ENCODE measurements at places on chromosomes 7 and 10.

DNA sequence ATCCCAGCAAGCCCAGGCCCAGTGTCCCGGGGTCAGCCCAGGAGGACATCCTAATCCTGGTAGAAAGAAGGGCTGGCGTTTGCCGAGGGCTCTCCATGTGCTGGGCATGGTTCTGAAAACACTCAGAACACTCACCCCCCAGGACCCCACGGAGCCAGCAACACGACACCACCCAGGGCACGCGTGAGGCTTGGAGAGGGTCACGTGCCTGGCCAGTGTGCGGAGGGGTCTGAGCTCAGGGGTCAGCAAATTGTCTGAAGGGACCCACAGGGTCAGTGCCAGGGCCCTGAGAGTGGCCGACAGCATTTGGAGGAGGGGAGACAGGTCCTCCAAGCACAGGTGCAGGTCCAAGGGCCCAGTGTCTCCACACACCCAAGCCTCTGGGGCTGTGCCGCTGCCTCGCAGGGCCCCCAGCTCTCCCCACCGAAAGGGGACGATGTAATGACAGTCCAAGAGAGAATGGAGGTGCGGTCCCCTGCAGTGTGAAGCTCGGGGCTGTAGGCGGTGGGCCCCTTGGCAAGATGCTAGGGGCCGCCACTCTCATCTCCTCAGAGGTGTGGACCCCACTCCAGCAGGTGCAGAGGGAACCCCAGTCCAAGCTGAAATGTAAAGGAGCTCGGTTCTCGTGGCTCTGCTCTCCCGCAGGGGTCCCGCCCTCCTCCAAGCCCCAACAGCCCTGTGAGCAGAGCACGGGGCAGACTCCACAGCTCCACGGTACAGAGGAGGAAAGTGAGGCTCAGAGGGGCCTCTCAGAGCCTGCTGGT, 7.8 kb downstream of the FOXL3 start:
- DNase-seq, result no peak

DNA sequence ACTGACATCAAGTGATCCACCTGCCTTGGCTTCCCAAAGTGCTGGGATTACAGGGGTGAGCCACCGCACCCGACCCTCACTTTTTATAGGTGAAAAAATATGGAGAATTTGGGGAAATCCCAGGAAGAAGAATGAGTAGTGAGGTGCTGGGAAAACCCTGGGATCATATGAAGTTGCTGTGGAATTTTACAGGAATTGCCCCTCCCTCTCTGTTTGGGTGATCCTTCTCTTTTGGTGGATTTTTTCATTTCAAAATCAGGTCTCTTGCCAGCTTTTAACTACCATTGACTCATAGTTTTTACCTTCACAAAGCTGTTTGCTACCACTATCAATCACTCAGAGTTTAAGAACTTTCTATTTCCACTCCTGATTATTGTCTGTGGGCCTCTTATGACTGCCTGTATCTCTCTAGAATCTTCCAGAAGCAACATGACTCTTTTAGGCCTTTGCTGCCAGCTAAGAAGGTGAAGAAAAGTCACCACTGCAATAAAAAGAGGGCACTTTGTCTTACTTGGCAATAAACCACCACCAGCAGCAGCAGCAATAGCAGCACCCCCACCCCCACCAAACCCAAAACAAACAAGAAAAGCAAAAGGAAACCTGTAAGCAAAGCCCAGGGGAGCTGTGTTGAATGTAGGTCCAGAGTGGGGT, 4.0 kb upstream of the GIMAP8 start:
- DNase-seq, result peak; percentile 65

GRCh38 chr7:82305347-82306005, 138.1 kb downstream of the CACNA2D1 start:
- DNase-seq, result no peak

GRCh38 chr7:158802535-158803366, 26.6 kb downstream of the ESYT2 start:
- no peak for DNase-seq

DNA sequence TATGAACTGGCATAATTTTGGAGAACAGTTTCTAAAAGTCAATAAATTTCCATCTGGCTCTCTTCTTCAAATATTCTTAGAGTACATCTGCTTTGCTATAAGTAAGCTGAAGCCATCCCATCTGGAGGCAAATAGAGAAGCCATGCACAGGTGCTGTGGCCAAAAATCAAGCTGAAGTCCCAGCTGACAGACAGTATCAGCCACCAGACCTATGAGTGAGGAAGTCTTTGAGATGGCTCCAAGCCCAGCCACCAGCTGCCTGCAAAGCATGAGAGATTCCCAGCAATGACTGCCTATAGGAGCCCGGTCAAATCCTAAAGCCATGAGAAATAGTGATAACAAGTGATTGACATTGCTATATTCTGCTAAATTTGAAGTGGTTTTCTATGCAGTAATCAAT, 21.7 kb upstream of the PRSS58 start:
- DNase-seq, result no peak

DNA sequence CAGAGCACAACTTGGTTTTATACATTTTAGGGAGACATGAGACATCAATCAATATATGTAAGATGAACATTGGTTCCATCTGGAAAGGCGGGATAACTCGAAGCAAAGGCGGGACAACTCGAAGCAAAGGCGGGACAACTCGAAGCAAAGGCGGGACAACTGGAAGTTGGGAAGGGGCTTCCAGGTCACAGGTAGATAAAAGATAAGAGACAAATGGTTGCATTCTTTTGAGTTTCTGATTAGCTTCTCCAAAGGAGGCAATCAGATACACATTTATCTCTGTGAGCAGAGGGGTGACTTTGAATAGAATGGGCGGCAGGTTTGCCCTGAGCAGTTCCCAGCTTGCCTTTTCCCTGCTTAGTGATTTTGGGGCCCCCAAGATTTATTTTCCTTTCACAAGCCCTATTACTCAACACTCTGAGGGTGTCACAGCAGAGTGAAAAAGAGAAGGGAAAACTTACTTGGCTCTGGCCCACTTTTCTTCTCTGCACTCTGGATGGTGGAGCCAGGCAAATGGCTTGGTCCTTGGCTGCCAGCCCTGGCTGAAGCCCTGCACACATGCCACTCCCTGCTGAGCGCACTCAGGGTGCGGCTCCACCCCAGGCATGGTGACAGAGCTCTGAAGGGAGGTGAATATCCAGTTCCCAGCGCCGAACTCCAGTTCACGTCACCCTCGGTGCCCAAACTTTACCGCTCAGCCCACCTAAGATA, 46.7 kb downstream of the PARD3 start:
- DNase-seq, result peak; percentile 68

All from NCI-H1092 treated with DMSO at 0.1 percent for 48 hours (cell line).